ENCODE measurements at places on chromosomes 7 and 10. TPM values are rescaled to one million over a fixed set of nuclear protein-coding genes. Genes with fewer than 3 reads are reported as not detected.

Gene PCDH15
- 0.17 TPM for total RNA-seq

Gene SPRN
- 0.06 TPM for total RNA-seq

Gene TAS2R38
- total RNA-seq, result not detected

Gene UPK3B
- total RNA-seq, result not detected

Gene CHCHD3
- 142 TPM for total RNA-seq

Gene GNAT3
- total RNA-seq, result not detected

Gene TMEM229A
- total RNA-seq, result 0.06 TPM

Gene HOXA2
- total RNA-seq, result not detected

Gene PRPS1L1
- total RNA-seq, result not detected

Gene MYOZ1
- total RNA-seq, result 1.9 TPM

Gene LRRC18
- total RNA-seq, result not detected

Gene IL6
- not detected for total RNA-seq

Data from neural progenitor cell (in vitro differentiated cells).